Fibroblast of skin of scalp (primary cell): ENCODE measurements at places on chromosomes 3 and 15.

DNA sequence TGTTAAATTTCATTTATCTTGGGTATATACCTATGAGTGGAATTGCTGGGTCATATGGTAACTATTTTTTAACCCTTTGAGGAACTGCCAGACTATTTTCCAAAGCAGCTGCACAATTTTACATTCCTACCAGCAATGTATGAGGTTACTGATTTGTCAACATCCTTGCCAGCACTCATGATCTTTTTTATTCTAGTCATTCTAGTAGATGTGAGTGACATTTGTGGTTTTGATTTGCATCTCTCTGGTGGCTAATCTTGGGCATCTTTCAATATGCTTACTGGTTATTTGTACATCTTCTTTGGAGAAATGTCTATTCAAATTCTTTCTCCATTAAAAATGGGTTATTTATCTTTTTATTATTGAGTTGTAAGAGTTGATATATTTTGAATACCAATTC is 21.3 kb upstream of the LRRC58 start:
- no peak for DNase-seq

- peak; percentile 36 for DNase-seq
Measured at GRCh38 chr15:67838789-67839332, 984 bp downstream of the RNU6-1 start.

DNA sequence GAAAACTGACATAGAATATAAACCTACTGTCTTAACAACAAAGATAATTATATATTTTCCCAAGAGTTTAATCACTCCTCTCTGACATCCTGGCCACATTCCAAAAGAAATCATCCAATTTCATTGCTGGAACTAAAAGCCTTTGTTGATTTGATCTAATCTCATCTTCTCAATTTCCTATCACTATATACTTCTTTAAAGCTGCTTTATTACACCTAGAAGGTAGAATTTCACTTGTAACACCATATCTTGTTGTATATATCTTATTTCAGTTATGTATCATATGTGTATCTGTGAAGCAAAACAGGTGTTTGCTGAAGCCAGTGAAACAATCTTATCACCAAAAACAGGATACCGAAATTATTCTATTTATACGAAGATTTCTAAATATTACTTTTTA is 740.2 kb downstream of the ROBO1 start:
- no peak for DNase-seq

DNA sequence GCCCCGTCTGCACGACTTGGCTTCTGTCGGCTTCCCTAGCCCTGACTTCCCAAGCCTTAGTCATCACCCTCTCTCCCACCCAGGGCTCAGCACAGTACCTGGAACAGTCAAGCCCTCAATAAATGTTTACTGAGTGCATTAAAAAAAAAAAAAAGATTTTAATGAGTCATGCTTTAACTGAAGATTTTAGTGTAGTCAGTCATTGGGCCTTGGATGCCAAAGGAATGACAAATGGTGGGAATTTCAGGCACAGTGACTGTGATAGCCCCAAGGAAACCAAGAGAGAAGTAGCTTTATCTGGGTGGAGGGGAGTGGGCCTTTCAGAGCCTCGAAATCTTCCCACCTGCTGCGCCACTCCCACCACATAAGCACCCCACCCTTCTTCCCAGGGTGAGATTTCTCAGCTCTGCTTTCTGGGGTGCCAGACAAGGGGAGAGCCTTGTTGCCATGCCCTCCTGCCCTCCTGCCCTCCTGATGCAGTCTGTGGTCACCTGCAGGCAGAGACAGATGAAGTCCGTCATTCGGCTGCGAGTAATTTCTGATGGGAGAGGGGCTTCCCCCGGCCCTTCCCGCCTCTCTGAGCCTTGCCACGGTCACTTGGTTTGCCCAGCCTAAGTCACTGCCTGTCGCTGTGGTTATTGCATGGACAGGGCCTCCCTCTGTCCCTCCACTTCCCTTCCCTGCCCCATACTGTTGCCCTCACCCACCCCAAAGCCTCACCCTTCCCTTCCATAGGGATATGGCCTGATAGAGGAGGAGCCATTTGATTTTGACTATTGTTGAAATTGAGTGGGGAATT is 41.8 kb downstream of the SMAD3 start:
- DNase-seq, result peak; percentile 99

DNA sequence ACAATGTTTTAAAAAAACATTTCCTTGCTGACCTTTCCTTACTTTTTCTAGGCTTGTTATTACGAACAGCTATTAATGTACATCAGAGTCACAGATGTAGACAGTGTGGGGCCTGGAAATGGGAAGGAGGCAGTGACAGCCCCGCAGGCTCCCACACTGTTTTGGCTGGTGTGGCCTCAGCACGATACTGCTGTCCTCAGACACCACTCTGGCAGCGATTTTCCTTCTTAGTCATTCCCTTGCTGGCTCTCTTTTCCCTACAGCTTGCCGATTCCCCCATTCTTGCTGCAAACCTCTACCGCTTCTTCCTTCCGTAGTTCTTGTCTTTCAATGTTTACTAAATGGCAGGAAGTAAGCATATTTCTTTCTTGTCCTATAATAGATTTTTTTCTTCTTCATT is 113.1 kb downstream of the ABI3BP start:
- peak; percentile 27 for DNase-seq
